ENCODE measurements at places on chromosomes 12 and 14.

GRCh38 chr12:110253176-110253575 lies 27.9 kb upstream of the ATP2A2 start:
- DNase-seq = no peak

DNA sequence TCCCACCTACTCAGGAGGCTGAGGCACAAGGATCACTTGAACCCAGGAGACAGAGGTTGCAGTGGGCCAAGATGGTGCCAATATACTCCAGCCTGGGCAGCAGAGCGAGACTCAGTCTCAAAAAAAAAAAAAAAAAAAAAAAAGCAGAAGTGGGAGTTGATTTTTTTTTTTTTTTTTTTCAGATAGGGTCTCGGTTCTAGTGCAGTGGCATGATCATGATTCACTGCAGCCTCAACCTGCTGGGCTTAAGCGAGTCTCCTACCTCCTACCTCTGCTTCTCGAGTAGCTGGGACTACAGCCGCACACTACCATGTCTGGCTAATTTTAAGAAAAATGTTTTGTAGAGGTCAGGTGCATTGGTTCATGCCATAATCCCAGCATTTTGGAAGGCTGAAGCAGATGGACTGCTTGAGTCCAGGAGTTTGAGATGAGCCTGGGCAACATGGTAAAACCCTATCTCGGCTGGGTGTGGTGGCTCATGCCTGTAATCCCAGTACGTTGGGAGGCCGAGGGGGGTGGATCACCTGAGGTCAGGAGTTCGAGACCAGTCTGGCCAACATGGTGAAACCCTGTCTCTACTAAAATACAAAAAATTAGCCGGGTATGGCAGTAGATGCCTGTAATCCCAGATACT lies 16.3 kb upstream of the HSP90AA1 start:
- DNase-seq = no peak

DNA sequence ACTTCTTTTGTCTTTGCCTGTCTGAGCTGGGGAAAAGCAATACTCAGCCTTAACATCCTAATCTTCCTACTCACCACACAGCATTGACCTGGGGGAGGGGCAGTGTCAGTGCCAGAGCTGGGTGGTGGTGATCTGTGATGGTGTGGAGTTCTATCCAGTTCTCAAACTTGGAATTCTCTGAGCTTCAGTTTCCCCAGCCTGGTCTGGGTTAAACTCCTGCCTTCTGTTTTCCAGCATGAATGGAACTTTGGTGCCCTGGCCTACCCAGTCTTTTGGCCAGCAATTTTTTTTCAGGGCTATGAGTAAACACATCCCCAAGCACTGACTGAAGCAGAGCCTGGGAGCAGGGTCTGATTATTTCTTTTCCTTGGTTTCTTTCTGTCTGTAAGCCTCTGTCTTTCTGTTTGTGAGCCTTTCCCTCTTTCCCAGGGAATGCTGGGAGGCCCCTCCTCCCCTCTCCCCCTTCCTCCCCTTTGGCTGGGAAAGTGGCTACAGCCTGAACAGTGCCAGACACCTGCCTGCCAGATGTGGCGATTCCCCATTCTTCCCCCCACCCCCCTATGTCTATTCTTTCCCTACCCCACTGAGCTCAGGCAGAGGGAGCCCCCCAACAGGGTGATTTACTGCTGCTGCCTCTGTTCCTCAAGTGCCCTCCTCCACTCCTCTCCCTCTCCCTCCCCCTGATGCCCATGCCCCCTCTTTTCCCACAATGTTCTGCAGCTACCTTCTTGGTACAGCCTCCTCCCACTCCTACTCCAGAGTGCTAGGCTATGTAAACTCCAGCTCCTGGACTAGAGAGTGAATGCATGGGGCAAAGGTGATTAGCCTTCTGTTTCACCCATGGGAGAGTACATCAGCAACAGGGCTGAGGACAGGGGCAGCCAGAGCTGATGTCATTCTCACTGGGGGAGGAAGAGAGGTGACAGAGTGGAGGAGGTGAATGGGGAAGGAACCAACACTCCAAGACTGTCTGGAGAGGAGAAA lies 11.1 kb downstream of the GPR84 start:
- no peak for DNase-seq

DNA sequence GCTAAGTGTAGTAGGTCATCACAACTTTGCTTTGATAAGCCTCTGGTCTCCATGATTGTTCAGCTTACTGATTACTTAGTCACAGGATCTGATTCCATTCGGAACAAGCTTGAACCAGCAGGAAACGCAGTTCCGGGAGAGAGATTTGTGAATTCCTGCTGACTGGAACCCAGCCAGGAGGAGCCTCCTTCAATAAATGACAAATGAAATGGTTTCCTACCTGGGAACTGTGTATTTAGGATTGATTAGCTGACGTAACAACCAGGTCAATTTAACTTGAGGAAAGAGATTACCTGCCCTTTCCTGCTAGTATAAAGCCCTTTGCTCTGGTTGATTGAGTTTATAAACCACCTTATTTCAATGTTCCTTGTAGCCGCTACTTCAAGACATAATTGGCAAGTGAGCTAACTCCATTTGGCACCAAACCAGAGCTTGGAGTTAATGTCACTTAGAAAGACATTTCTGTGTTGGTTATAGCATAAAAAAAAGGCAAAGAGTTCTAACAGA lies 35.1 kb upstream of the KCNH3 start:
- DNase-seq = no peak

- no peak for DNase-seq
These were observed 43.0 kb upstream of the CTDSP2 start for GRCh38 chr12:57889500-57889989.

- DNase-seq = no peak
These were observed 30.9 kb downstream of the ERGIC2 start for GRCh38 chr12:29350080-29350479.

- DNase-seq = no peak
These were observed 2.1 kb downstream of the LUM start for GRCh38 chr12:91109148-91109564.

DNA sequence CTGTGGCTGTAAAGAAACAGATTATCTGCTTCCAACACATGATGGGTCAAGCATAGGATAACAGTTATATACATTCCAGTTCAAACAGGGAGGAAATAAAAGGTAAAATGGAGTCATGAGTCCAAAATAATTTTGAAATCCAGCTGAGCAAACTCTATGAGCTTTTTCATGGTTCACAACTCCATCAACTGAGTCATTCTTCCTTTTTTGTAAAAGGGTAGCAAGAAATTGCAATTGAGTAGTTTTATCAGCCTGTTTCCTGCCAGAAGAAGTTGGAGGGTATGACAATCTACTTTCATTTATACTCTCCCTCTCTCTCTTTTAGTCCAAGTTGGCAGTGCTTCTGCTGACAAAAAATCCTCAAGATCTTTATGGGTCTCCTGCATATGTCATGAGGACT lies 95.6 kb downstream of the CPNE8 start:
- DNase-seq = no peak

DNA sequence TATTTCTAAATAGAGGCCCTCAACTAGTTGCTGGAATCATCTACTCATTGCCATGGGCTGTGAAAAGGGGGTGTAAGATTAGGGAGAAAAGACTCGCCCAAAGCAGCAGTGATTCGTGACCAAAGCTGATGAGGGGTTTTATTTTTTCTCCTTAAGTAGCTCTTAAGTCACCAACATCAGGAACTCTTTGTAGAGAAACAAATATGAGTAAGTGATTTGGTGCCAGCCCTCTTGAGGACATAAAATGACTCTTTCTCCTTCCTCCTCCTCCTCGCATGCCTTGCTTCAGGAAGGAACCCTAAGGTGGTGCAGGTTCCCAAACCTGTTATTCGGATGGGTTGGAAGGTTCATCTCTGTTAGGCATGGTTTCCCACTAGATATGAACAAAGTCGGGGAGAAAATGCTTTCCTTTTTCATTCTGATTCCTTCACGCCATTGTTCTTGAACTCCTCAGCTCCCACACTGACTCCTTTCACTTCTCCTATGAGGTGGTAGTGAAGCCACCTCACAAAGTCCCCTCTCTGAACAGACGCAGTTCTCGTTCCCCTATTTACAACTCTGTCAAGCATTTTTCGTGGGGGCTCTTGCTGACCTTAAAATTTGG lies 113.4 kb downstream of the ETV6 start:
- no peak for DNase-seq

GRCh38 chr14:100088226-100088625 lies 23.0 kb downstream of the EVL start:
- no peak for DNase-seq

GRCh38 chr14:31465111-31465510 lies 7.8 kb upstream of the DTD2 start:
- DNase-seq = no peak

DNA sequence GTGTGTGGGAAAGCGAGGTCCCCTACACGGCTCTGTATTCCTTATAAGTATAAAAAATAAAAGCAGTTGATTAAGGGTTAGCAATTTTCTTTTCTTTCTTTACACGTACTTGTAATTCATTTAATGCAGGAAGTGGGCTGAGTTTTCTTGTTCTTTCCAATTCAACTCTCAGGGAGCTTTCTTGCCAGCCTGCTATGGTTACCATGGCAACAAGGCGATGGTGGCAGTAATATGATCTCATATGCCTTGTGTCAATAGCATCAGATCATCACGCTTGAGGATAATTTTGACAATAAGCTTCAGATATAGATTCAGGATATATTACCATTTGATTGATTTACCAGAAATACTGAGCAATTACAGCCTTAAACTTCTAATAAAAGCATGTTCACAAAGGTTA lies 466.5 kb downstream of the APAF1 start:
- DNase-seq = no peak

- DNase-seq = no peak
These were observed 75.3 kb downstream of the ITPK1 start for GRCh38 chr14:93040443-93040842.

- DNase-seq = no peak
These were observed 70.1 kb upstream of the PLXNC1 start for GRCh38 chr12:94078138-94078723.

GRCh38 chr12:46983959-46984841 lies 95.2 kb upstream of the PCED1B start:
- DNase-seq = no peak

DNA sequence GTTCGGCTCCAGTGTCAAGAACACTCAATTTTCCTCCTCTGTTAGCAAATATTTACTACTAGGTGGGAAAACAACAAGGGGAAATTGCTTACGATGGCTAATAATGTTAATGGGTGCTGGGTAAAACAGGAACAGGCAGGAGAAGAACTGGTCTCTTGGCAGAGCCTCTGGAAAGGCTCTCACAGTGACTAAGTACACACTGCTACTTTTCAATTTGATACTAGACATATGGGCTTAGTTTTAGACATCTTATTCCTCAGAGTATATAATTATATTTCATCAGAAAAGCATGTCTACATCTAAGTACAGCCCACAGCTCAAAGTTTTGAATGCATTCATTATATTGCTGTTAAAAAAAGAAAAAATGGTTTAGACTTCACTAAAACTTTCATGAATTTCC lies 65.4 kb upstream of the SAV1 start:
- DNase-seq = no peak
